ENCODE measurements at places on chromosomes 12 and 14.

- DNase-seq: no peak
These were observed 53.6 kb downstream of the R3HDM2 start for GRCh38 chr12:57377103-57377840.

GRCh38 chr14:46322730-46323403 is 328.7 kb downstream of the RPL10L start:
- no peak for DNase-seq

DNA sequence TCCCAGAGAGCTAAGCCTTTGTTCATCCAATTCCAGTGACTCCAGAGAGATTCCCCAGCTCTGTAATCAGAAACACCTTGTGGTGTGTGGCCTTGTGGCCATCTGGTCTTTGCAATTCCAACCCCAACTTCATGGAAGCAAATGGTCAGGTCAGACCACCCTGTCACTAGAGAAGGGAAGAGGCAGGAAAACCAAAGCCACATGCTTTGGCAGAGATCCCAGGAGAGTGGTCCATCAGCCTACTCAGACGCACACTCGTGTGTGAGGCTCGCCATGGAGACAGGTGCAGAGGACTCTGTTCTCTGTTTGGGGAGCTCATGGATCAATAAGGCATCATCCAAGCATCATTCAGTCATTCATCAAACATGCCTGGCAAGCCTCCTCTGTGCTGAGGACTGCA is 46.2 kb upstream of the TUNAR start:
- DNase-seq: no peak

DNA sequence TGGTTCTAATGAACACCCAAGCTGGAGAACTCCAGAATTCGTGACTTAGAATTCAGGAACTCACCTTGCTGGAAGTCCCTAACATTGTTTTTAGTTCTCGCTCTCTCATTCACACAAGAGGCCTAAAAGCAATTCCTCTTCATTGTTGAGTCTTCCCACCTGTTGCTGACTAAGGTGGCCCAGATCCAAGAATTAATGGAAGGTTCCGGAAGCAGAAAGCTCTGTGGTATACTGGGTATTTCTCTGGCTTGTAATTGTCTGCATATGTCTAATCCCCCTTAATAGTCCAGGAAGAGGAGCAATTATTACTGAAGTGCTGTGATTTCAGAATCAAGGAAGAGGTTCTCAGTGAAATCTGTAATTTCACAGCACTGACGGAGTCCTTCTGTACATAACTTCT is 31.4 kb downstream of the TMEM233 start:
- DNase-seq: peak; percentile 62

DNA sequence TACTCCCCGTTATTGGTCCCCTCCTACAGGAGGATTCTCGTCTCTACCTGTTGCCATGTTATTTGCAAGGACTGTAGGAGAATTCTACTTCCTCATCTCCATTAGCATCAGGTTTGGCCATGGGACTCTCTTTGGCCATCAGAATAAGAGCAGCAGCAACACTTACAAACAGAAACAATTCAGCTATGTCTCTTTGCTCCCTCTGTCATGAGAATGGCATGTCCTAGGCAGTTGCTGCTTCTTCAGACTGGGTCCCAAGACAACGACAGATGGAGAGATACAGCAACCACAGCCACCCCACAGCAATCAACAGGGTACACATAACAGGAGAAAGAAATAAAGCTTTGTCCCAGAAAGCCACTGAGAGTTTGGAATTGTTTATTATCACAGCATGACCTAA is 19.7 kb downstream of the SLC41A2 start:
- no peak for DNase-seq

- DNase-seq: no peak
These were observed 498.4 kb downstream of the RMST start for GRCh38 chr12:97960741-97961608.

DNA sequence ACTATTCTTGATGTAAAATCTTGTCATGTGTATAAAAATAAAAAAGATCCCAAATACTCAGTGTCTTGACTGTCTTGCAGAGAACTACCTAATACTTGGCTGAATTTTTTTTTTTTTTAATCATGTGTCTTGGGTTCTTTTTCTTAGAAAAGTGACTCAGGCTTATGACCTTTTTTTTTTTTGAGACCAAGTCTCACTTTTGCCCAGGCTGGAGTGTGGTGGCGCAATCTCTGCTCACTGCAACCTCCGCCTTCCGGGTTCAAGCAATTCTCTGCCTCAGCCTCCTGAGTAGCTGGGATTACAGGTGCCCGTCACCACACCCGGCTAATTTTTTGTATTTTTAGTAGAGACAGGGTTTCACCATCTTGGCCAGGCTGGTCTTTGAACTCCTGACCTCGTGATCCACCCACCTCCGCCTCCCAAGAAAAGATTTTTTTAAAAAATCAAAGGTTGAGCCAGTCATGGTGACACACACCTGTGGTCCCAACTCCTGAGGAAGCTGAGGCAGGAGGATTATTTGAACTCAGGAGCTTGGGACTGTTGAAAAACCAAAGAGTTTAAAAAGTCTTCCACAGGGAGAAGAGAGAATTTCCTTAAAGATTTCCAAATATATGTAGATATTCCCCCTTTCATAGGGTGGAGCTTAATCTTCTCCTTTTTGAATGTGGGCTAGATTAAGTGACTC is 17.7 kb upstream of the TDG start:
- DNase-seq: no peak
